ENCODE measurements at places on chromosomes 2 and 18.

DNA sequence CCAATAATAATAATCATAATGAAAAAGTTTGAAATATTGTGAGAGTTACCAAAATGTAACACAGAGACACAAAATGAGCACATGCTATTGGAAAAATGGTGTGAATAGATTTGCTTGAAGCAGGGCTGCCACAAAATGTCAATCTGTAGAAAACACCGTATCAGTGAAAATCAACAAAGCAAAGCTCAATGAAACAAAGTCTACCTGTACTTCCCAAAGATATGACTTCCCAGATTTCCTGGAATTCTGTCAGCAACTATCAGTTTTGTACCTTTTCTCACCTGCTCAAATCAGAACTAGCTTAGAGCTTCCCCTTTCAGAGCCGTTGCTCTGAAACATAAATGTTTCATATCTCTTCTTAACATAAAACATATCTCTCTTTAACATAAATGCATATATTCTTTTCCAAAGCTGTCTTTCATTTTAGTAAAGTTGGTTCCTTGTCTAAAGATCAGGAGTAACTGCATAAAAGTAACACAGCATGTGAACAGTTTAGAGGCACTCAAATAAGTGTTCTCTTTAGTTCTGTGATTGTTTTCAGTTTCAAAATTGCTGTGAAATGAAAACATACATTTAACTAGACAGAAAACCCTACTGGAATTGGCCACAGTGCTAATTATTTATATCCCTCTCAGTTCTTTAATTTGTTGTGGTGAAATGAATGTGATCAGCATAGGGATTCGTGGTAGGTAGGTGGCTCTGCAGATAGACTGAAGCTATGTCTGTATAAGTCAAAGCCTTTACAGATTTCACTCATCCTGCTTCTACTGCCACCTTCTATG lies 262.5 kb downstream of the KCNJ3 start:
- no peak for DNase-seq

DNA sequence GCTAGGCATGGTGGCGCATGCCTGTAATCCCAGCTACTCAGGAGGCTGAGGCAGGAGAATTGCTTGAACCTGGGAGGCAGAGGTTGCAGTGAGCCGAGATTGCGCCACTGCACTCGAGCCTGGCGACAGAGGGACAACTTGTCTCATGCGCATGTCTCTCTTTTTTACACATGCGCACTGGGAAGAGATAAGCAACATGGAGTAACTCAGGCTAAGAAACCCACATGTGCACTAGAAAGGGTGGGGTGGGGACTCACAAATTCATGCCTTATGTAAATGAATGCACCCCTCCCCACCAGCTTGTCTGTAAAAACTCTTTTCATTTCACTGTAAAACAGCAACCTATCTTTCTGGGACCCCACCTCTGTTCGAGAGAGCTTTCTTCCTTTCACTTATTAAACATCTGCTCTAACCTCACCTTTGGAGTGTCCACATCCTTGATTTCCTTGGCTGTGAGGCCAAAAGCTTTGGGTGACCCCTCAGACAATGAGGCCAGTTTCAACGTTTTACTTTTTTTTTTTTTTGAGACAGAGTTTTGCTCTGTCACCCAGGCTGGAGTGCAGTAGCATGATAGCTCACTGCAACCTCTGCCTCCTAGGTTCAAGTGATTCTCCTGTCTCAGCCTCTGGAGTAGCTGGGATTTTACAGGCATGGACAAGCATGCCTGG lies 91.6 kb upstream of the RMP24 start:
- DNase-seq = no peak

DNA sequence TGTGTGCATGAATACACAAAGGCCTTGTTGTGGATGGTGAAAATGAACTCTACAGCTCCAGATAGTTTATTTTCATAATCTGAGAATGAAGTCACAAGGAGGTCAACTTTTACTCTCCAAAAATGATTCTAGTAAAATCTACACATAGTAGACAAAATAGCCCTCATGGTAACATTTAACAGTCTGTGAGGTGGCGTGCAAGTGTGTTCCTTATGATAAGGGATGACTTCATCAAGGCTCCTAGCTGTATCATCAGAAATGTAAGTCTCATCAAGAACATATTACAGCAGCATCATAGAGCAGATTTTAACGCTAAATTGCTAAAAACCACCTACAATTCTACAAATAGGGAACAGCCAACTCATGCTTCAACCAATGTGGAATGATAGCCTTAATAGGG lies 72.3 kb upstream of the RIOK3 start:
- DNase-seq = no peak

DNA sequence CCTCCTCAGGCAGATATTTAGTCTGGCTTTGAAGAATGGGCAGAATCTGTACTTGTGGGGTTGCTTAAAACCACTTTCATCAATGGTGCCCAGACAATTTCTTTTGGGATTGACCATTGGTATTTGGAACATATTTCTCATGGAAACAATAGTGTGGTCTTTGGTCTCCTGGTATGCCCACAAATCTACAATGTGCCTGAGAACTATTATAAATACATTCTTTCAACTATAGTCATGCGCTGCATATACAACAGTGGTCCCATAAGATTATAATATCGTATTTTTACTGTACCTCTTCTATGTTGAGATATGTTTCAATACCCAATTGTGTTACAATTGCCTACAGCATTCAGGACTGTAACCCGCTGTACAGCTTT lies 34.8 kb upstream of the PPP4R1 start:
- no peak for DNase-seq

DNA sequence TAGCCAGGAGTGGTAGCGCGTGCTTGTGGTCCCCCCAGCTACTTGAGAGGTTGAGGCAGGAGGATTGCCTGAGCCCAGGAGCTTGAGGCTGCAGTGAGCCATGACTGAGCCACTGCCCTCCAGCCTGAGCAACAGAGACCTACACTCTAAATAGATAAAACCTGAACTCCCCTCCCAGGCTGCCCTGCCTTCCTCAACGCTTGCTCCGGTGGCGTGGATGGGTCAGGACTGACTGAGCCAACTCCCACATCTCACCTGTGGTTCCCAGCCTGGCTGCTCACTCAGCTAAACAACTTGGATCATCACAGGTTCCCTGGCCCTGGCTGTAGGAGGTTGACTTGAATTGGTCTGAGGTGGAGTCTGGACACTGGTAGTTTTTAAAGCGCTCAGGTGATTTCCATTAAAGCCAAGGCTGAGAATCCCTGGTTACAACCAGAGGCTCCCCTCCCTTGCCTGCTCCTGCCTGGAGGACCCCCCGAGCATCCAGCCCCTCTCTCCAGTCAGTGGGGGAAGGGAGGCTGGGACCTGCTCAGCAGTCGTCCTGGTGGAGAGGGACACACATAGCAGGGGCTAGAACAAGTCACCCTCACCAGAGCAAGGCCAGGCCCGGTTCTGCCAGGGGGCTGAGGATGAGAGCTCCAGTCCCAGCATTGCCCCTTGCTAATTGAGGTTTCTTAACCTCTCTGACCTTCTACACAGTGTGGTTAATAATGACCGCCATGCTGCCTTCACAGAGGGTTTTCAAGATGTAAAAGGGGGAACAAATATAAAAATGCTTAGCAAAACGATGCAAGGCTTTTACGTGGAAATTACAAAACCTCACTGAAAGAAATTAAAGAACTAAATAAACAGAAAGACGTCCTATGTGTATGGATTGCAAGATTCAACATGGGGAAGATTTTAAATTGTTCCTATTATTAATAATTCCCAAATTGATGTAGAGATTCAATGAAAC lies 46.9 kb upstream of the TAF1B start:
- no peak for DNase-seq

DNA sequence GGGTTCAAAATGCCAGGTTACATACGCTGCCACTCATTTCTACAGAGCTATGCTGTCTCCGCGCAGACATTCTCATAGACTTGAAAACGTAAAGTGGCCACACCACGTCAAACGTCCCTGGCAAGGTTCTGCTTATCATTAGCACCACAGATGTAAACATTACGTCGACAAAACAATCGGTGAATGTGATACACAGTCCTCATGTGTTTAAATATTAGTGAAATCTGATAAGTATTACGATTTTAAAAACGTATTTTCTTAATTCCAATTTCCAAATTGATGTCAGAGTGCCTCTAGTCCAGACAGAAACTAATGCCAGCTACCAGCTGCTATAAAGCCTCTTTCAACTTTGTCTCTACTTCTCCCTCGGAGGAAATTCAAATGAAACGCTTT lies 1.2 kb downstream of the STK17B start:
- DNase-seq = peak; percentile 76

DNA sequence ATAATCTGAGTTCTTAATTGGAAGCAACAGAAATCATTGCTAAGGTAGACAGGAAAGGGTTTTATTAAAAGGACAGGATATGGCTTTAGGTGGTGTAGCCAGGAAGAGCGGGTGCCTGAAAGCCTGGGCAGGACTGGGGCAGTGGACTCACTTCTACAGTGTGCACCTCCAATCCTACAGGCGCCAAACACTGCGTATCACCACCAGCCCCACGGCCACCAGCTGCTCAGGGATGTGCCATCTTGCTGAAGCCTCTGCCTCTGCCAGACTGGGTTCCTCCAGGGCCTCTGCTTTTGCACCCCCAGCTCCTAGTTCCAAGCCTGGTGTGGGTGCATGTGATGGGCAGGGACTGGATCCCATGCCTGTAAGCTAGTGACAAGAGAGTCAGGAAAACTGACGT lies 29.7 kb upstream of the DPYSL5 start:
- DNase-seq = no peak

GRCh38 chr2:238161291-238162051 lies 2.7 kb downstream of the ERFE start:
- DNase-seq = no peak

DNA sequence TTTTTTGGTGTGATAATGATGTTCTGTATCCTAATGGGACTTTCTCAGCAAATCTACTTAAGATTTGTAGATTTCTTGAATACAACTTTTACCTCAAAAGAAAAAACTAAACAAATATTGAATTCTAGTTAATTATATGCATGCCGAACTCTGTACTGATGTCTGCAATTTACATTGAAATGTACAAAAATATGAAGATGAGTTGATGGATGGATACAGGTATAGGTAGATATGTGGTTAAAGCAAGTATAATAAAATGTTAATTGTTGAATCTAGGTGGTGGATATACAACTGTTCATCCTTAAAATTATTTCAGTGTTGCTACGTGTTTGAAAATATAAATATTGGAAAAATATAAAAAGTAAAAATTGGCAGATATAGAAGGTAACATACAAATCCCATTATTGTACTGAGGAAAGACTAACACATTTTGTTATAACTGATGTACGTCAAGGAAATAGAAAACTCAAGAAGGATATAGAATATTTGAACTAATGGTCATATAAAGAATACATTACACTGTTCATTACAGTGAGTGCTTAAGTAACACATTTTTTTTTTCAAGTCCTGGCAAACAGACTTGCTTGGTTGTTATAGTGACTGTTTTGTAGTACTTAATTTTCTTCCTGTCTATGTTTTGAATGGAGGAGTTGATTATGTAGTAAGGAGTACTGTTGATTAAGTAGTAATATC lies 33.8 kb downstream of the DDX1 start:
- no peak for DNase-seq

DNA sequence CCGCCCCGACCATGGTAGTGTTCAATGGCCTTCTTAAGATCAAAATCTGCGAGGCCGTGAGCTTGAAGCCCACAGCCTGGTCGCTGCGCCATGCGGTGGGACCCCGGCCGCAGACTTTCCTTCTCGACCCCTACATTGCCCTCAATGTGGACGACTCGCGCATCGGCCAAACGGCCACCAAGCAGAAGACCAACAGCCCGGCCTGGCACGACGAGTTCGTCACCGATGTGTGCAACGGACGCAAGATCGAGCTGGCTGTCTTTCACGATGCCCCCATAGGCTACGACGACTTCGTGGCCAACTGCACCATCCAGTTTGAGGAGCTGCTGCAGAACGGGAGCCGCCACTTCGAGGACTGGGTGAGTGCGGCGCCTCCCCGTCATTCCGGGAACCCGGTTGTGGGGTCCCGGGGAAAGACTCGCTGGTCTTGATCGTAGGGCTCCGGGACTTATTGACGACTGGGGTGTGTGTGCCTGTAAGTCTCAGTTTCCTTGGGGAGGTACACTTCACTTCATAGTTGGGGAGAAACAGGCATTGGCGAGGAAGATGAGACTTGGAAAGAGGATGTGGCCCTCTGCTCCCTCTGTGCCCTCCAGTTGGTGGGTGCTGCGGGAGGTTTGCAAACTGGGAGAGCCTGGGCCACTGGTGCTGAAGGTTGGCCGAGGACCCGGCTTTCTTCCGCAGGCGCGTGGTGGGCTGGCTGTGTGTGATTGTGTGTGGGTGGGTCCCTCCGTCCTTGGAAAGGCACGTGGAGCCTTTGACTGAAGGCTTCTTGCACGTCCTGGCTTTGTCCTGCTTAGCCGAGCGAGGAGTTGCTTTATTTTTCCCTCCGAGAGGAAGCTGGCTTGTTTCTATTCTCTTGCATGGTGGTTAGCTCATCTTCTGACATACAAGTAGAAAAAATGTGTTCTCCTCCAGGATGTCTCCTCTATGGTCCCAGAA lies 886 bp downstream of the PRKCE start:
- DNase-seq = no peak
